ENCODE measurements at places on chromosomes 16 and 17.

DNA sequence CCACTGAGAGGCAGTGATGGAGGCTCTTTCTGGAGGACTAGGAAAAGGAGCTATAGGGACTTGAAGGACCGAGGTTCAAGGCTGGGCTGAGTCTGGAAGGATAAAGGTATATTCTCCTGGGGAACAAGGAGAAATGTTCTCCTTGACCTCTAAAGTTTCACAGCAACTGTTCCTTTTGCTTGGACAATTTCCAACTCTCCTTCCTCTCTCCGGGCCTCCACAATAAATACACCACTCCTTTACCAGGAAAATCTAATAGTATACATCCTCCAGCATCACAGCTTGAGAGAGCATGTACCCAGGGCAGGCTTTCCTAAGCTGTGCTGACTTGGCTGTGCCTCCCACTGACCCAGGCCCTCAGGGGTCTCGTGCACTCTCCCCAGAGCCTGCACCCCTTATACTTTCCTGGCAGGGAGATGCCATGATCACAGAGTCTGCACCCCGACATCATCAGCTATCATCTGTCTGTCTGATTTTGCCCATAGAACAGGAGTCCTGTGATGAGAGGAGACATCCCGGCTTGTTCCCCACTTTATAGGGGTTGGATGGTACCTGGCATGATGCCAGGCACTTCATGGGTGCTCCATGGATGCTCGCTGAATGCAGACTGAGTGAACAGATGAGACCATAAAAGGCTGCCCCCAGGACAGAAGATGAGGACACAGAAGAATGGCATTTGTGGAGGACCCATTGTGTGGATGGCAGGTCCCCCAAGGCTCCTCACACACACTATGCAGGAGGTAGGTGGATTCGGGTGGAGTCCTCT lies 582.6 kb upstream of the CDH5 start:
- DNase-seq: no peak

GRCh38 chr17:50301891-50302584 lies 27.8 kb downstream of the TMEM92 start:
- peak; percentile 62 for DNase-seq

DNA sequence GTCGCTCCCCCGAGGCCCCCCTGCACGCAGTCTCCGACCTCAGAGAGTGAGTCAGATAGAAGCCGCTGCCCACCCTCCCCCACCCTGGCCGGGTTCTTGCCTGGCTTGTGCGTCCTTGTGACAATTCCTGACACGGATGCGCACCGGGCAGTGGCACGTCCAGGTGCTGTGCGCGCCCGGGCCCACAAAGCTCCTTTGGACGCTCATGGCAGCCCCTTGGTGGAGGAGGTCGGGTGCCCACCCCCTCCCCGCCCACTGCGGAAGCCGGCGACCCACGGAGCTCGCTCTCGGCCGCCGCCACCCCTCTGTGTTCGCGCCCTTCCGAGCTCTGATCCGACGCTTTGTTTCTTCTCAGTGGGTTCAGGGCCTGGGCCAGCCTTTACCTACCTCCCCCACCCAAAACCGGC lies 662 bp upstream of the TUBB3 start:
- peak; percentile 20 for DNase-seq

DNA sequence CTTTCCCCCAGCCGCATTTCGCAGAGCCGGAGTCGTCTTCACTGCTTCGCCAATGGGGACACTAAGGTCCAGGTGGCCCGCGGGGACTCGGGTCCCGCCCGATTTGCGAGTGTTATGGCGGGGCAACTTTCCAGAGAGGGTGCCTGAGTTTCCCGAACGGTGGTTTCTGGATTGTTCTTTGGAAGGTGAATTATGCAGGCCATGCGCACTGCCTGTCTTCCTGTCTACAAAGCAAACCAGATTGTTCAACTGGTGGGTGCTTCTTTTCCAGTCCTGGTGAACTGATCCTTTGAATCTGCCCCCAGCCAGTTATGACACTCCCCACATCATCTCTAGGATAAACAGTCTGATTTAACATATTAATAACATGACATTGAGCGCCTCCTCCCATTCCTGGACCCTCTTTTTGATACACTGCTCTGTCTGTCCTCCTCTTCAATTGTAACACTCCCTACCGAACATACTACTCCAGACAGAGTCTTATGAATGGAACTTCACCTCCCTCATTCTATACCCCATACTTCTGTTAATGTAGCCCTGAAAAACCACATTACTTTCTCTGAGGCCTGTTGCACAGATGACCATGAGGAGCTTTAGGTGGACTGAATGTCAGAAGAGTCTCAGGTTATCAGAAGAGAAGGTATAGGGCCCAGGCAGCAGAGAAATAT lies 159.0 kb downstream of the RAB11FIP4 start:
- DNase-seq: no peak

- peak; percentile 38 for DNase-seq
These were observed 8.1 kb downstream of the PNMT start for GRCh38 chr17:39676198-39676819.

- no peak for DNase-seq
These were observed 23.1 kb downstream of the ZFPM1 start for GRCh38 chr16:88476203-88476602.

GRCh38 chr17:50097926-50098325 lies 2.8 kb downstream of the PDK2 start:
- no peak for DNase-seq

GRCh38 chr17:43416998-43417890 lies 18.5 kb downstream of the ARL4D start:
- DNase-seq: no peak

DNA sequence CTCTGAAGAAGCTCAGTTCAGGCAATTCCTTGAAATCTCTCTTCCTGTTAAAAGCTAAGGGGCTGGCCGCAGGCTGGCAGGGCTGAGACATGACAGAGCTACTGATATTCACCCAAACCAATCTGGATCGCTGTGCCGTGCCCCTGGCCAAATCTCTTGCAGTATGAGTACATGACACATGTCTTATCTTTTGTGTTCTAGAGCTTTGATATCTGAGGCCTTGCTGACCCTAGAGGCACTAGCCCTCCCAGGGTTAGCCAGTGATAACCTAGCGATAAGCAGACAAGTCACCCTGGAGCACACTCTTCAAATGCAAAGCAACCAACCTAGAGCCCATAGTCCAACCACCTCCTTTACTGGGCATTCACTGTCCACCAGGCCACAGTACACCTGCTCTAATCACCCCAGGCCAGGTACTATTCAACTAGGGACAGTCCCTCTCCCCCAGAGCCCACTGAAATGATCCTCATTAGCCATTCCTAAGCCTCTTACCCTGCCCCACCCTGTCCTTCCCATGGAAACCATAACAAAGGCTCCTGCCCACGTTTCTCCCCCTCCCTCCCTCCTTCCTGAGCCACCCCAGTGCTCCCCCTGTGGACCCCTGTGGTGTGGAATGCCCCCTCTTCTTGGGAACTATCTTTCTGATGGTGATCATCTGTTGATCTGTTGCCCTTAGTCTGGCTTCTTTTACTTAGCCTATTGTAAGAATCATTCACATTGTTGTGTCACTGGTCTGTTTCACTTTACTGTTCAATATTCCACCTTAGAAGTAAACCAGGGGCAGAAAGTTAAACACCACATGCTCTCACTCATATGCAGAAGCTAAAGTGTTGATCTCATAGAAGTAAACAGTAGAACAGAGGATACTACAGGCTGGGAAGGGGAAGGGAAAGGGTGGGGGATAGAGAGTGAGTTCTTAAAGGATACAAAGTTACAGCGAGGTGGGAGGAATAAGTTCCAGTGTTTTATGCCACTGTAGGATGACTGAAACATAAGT lies 52.5 kb downstream of the TEKT5 start:
- no peak for DNase-seq

DNA sequence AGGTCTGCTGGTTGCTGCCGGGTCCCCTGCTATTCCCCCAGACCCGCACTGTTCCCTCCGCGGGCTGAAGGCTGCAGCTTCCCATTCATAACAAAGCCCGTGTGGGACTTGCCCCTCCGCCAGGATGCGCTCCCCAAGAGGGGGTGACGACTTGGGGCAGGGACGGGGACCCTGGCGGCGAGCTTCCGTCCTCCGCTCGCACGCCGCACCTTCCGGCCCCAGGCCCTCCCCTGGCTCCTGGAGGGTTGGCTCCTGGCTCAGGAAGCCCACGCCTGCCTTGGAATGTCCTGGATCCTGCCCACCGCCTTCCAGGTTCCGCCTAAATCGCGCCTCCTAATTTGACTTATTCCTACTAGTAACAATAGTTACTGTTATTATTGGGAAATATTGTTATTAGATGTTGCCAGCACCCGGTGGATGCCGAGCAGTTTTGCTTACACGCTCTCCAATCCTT lies 1.1 kb upstream of the TFAP4 start:
- DNase-seq: no peak

- no peak for DNase-seq
These were observed 15.5 kb downstream of the CMIP start for GRCh38 chr16:81460075-81460474.

DNA sequence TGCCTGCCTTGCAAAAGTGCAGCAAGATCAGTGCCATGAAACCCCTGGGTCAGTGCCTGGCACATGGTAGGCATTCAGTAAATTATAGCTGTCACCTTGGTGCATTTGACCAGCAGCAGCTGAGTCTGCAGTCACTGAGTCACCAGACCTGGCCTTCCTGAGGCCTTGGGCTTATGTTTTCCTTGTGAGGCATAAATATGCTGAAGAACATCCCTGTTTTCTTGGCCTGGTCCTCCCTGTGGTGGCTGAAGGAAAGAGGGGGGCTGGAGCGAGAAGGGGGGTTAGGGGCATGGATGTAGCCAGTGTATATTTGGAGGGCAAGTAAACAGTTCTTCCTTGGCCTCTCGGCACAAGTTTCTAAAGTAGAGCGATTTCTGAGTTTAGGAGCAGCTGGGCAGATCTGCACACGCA lies 26.5 kb downstream of the EPN2 start:
- DNase-seq: no peak

GRCh38 chr16:75909746-75910145 lies 183.5 kb upstream of the CPHXL start:
- no peak for DNase-seq

DNA sequence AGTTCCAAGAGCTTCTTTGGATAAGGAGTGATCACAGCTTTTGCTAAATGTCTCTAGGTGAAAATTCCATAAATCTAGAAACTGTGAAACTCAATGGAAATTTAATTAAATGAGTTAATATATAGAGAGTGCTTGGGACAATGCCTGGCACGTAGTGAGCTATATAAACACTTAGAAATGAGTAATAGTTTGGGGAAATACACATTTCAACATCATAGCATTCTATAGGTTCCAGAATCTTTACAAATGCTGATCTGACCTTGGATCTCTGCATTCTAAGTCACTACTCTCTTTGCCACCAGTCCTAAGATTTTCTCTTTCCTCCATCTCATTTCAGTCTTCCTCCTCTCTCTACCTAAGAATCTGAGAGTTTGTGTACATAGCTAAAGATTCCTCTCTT lies 175.6 kb downstream of the SOX9 start:
- DNase-seq: no peak

DNA sequence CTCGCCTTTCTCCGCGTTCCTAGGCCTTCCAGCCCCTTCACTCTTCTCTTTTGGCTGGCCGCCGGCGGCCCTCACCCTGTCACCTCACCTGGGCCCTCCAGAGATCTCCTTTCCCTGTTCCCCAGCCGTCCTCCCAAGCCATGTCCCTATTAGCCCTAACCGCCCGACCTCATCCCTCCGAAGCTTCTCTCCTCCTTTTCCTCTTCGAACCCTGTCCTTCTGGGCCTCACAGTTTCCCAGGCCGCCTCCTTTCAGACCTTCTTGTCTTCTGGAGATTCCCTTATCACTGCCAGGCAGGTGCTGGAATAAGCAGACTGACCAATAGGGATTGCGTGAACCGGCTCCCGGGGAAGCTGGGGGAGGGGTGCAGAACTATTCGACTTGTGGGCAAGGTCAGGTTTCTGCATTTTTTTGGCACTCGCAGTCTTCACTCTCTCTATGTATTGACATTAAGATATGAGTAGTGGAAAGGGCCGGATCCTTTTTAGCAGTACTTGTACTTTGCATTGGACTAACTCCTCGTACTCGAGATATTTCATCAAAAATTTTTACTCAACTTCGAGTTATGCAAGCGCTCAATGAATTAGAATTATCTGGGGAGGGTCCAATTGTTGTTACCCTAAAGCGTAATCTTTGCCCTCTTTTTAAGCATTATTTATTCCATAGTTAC lies 690 bp downstream of the RHOT1 start:
- DNase-seq: peak; percentile 27

- DNase-seq: no peak
These were observed 709 bp upstream of the ENO3 start for GRCh38 chr17:4950075-4950745.

DNA sequence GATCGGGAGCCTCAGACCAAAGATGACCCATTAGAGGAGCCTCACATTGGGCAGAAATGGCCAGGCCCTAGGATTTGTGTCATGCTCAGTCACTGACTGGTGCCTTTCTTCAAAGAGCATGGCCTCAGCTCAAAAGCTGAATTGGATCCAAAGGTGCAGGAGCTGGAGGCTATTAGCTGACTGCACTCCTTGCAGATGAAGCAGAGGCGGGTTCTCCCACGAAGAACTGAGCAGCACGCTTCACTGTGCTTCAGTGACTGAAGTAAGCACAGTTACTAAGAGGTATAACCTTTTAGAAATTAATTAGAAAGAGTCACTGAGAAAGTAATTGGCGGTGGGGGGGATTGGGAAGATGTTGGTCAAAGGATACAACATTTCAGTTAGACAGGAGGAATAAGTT lies 18.7 kb upstream of the COX10 start:
- no peak for DNase-seq

DNA sequence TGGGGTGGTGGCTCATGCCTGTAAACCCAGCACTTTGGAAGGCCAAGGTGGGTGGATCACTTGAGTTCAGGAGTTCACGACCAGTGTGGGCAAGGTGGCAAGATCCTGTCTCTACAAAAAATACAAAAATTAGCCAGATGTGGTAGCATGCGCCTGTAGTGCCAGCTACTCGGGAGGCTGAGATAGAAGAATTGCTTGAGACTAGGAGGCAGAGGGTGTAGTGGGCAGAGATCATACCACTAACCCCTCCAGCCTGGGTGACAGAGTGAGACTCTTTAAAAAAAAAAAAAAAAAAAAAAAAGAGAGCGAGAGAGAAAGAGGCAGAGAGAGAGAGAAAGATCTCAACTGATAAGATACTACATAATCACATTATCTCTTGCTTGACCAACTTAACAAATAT lies 45.9 kb downstream of the KANSL1 start:
- peak; percentile 30 for DNase-seq

GRCh38 chr16:66918803-66919568 lies at the start of gene CDH16:
Gene CDH16, minus strand, starts transcription at chr16:66918885. Its CDS starts 820 bp downstream, at chr16:66918065.
- DNase-seq: no peak

Measured in T-helper 2 cell treated with Interferon-gamma antibody and Interleukin-4, amounts not matched to agents 5 μg/mL and 100 μg/mL, for 36 hours (primary cell).